Tongue (tissue), 3 donors: ENCODE measurements at places on chromosomes 11 and 22. TPM values are rescaled to one million over a fixed set of nuclear protein-coding genes. Genes with fewer than 3 reads are reported as not detected.

GRCh38 chr22:37021710-37022482 lies 2.4 kb downstream of the MPST start:
- DNase-seq = peak; percentile 42

DNA sequence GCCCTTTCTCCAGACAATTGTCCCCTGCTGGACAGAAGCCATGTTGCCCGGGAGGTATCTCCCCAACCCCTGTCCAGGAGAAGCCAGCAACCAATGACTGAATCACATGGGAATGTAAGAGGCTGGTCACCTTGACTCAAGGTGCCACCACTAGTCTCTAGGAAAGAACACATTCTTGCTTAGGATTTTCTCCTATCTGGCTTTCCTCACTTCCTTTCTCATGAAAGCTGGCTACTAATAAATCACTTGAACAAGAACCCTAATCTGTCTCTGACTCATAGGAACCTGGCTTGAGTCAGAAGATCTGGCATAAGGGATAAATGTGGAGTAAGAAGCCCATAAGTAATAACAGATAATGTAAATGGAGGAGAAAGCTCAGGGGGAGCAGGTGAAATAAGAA lies 101.4 kb upstream of the C11orf87 start:
- no peak for DNase-seq

GRCh38 chr11:100980156-100980555 lies 149.5 kb downstream of the PGR start:
- peak; percentile 25 for DNase-seq

DNA sequence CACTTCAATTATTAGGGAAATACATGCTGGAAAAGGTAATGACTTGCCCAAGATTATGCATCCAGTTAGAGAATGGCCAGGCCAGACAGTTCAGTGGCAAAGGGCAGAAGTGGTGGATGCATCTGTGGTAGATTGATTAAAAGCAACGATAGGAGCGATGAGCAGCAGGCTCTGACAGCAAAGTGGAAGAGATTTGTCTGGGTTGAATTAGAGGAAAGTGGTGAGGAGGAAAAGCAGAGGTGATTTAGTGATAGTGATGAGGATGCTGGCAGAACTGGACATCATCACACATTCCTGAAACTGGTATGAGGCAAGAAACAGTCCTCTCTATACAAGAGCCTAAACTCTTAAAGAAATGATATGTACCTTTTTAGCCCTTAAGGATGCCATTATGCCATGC lies 12.5 kb downstream of the HSD17B12 start:
- no peak for DNase-seq

DNA sequence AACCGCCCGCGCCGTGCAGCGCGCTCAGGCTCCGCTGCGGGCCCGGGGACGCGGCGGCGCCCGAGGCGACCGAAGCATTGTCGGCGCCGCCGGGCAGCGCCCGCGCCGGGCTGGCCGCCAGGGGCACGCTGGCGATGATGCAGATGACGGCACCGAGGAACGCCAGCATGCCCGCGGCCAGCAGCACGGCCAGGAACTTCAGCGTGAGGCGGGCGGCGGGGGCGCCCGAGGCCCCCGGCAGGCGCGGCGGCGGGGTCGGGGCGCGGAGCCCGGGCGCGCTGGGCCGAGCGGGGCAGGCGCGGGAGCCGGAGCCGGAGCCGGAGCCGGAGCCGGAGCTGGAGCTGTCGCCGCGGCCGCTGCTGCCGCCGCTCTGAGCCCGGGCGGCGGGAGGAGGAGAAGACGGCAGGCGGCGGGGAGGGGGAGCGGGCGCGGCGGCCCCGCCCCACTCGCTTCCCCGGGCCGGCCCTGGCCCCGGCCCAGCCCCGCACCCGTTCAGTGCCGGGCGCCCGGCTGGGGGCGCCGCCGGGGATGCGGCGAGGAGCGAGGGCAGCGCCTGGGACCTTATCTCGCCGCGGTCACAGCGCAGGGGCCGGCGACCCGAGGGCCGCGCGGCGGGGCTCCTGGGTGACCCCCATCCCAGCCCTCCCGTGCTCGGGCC lies at the start of gene NPTXR:
TSS of gene NPTXR (minus strand) at position 372 of the 658 bp plus-strand sequence.
- peak; percentile 81 for DNase-seq

DNA sequence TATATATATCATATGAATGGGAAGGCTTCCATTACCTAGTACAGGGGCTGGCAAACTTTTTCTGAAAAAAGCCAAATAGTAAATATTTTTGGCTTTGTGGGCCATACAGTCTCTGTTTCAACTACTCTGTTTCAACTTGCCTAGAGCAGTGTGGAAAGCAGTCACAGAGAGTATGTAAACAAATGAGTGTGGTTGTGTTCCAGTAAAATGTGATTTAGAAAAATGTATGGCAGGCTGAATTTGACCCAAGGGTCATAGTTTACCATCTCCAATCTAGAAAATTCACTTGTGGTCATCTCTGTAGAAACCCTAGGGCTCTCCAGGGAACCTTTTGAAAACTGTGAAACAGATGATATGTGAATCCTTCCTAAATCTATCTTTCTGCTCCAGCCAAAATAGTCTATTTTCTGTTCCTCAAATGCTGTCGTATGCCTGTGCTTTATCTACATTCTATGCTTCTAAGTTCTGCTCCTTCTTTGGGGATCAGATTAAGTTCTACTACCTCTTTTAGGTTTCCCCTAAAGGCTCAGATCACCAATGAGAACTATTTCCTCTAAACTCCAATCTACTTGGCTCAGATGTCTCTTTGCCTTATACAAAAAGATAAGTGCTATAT lies 356.2 kb downstream of the METTL15 start:
- no peak for DNase-seq

- no peak for DNase-seq
Measured at GRCh38 chr22:35684732-35685131, 32.9 kb upstream of the APOL5 start.

GRCh38 chr11:20489948-20490347 lies 102.4 kb downstream of the PRMT3 start:
- DNase-seq = no peak

GRCh38 chr11:44601471-44602370 lies 36.3 kb downstream of the CD82 start:
- no peak for DNase-seq

- DNase-seq = peak; percentile 45
Measured at GRCh38 chr11:95512177-95512576, 277.4 kb downstream of the FAM76B start.

TMPRSS13 gene
- total RNA-seq = 2.2 TPM

FIBIN gene
- 99.0 TPM for total RNA-seq

RAB36 gene
- total RNA-seq = 3.4 TPM

GRM5 gene
- 0.21 TPM for total RNA-seq

TNNI2 gene
- 3,551 TPM for total RNA-seq

HOATZ gene
- not detected for total RNA-seq

NRIP3 gene
- total RNA-seq = 0.62 TPM

CYTH4 gene
- 20.5 TPM for total RNA-seq
